Ovary (tissue), 10 donors: ENCODE measurements at places on chromosomes 1 and 21. TPM values are rescaled to one million over a fixed set of nuclear protein-coding genes. Genes with fewer than 3 reads are reported as not detected.
A peak's percentile ranks its signal among the peaks of the same experiment; 100 is the strongest.

The NAV1 gene
- polyA plus RNA-seq = 17.3 TPM

The CD52 gene
- polyA plus RNA-seq = 45.5 TPM

The CELA3A gene
- polyA plus RNA-seq = 0.12 TPM

The USP16 gene
- 27.8 TPM for polyA plus RNA-seq

The OPRD1 gene
- not detected for polyA plus RNA-seq

The HIPK1 gene
- 46.9 TPM for polyA plus RNA-seq

The CLIC6 gene
- 5.9 TPM for polyA plus RNA-seq

The SELP gene
- polyA plus RNA-seq = 5.9 TPM

The CRNN gene
- polyA plus RNA-seq = not detected

DNA sequence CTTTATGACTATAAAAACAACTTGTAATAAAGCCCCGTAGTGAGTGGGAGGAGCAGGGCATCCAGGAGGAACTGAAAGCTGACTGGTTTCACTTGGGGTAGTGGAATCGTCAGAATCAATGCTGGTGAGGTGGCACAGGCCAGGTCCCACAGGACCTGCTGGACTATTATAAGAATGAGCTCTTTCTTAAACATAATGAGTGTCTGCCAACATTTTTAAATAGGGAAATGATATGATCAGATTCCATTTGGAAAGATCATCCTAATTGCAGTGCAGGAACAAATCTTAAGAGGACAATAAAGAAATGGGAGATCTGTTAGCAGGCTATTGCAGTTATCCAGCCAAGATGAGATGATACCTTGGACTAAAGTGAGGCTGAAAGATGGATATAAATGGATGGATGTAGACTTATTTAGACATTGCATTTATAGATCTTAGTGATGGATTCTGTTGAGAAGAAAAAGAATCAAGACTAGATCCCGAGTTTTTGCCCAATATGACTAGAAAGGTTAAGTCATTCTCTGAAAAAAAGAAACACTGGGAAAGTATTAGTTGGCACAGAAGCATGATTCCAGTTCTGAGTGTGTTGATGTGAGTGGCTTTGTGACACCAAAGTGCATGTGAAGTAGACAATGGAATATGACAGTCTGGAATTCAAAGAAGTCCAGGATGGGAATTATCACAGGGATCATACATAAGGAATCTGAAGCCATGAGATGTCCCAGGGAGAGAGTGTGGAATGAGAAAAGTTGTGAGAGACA, 153.3 kb upstream of the SGIP1 start:
- H3K27me3 ChIP-seq = no peaks in the 10 kb centered on the region
- H3K4me3 ChIP-seq = no peak overlapping the region
- H3K27ac ChIP-seq = no peak overlapping the region
- H3K4me1 ChIP-seq = no peaks in the 10 kb centered on the region
- DNase-seq = no peak

- H3K27ac ChIP-seq = no peak overlapping the region
- H3K27me3 ChIP-seq = no peaks in the 10 kb centered on the region
- H3K4me3 ChIP-seq = no peak overlapping the region
- H3K36me3 ChIP-seq = no peaks in the 10 kb centered on the region
These were observed 5.5 kb downstream of the RIPK4 start for GRCh38 chr21:41761211-41761933.

- H3K27ac ChIP-seq = no peak overlapping the region
- no peak overlapping the region for H3K4me3 ChIP-seq
- no peaks in the 10 kb centered on the region for H3K36me3 ChIP-seq
- H3K27me3 ChIP-seq = no peaks in the 10 kb centered on the region
- peaks cover 8% of the 10 kb centered on the region for H3K4me1 ChIP-seq
These were observed 1.8 kb upstream of the CSF1 start for GRCh38 chr1:109908836-109909235.

DNA sequence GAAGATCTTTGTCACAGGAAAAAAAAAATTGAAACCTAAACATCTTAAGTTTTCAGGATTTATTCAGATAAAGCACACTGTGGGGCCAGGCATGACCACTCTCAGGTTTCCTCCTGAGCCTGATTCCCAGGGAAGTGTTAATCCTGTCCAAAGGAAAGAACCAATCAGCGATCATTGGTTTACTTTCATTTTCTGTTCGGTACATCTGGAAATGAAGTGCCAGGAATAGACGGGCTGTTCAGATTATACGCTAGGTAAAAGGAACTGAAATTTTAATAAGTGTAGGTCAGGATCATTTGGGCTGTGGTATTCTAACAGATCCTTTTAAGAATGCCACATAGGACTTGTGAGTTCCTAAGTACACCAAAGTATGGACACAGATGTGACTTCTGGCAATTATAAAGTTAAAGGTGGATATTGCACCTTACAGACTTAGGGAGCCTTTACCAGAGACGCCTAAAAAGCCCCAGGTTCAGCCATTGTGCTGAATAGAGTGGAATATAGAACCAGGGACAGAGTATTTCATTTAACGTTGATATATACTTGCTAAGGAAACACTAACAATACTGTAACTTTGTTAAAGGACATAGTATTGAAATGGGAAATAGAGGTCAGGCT, 9.3 kb upstream of the CACYBP start:
- no peaks in the 10 kb centered on the region for H3K36me3 ChIP-seq
- peak overlapping the region; percentile 89 for H3K27ac ChIP-seq
- DNase-seq = no peak
- peak overlapping the region; percentile 47 for H3K4me3 ChIP-seq

DNA sequence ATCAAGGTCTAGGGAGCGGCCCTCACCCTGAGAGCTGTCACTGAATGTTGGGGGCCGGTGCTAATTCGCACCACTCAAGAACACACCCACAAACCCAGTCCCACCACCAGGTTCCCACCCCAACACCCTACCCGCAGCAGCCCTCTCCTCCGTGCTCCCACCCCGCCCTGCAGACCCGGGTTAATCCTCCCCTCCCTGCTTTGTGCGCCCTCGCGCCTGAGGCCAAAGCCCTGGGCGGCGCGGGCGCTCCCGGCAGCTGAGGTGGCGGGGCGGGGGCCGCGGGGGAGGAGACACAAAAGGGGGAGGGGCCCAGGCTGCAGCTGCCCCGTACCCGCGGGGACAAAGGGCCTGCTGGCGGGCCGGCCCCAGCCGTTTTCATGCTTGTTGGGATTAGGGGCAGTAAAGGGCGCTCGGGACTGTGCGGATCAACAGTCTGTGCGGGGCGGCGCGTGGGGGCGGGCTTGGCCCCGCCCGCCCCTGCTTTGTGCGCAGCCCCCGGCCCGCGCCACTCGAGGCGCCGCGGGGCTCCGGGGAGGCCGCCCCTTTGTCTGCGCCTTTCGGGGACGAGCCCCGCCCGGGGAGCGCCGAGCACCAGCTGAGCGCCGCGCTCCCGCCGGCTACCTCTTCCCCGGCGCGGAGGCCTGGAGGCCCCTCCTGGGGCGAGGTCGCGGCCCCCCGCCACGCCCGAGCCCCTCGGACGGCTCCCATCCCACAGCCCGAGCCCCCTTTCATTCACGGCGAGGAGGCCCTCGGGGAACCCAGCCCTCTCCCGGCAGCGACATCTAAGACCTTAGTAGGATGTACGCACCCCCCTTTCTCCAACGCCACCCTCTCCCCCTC, 10.9 kb downstream of the C1orf216 start:
- H3K4me3 ChIP-seq = peak overlapping the region; percentile 19
- DNase-seq = no peak
- no peak overlapping the region for H3K27ac ChIP-seq

- H3K27ac ChIP-seq = no peak overlapping the region
- H3K4me3 ChIP-seq = no peak overlapping the region
- H3K36me3 ChIP-seq = no peaks in the 10 kb centered on the region
- no peaks in the 10 kb centered on the region for H3K4me1 ChIP-seq
- DNase-seq = no peak
These were observed 105.5 kb downstream of the RPE65 start for GRCh38 chr1:68344208-68344607.

DNA sequence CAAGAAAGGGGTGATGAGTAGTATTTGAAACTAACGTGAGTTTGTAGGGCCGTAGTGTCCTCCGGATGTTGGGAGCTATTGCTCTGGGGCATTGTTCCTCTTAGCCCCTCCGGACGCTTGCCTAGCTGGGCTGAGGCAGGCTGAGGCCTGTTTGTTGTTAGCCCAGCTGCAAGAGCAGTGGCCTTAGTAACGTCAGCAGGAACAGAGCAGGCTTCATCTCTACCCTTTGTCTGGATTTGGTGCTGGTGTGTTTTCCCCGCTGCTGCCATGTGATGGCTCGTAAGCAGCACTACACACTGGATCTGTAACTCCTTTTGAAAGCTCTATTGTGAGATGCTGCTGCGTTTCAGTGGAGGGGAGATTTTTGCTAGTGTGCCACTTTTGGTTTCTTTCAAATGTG, 57.6 kb downstream of the DNM3 start:
- no peaks in the 10 kb centered on the region for H3K36me3 ChIP-seq
- no peak overlapping the region for H3K27ac ChIP-seq
- no peak for DNase-seq
- H3K4me3 ChIP-seq = no peak overlapping the region

DNA sequence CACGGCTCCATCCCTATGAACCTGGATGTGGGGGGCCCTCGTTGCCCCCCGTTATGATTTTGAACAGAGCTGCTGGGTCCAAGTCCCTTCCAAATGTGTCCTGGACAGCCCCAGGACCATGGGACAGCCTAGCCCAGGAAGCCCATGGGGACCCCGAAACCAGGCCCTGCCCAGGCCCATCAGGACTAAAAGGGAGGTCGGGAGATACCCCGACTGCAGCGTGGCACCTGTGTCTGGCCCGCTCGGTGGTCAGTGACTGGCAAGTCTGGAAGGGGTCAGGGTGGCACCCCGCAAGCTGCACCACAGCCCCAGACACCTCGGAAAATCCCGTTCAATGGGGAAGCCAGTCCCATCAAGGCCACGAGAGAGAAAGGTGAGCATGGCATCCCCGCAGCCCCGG, 10.4 kb upstream of the SRARP start:
- H3K36me3 ChIP-seq = no peaks in the 10 kb centered on the region
- no peak for DNase-seq
- H3K4me1 ChIP-seq = no peaks in the 10 kb centered on the region

DNA sequence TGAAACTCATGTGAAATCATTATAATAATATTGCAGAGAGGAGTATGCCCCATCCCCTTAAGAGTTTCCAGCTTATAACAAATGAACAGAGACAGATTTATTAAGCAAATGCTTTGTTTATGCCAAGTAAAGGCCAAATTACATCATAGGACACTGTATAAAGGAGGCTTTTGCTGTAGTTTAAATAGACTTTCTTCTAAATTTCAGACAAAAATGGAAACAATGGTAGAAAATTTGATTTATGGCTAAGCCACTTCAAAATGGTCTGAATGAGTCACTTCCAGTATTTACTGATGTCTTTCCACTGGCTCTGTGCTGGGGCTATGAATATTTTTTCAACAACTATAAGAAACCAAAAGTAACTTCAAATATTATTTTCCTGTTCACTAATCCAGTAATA, 81.1 kb upstream of the ST6GALNAC5 start:
- H3K4me1 ChIP-seq = no peaks in the 10 kb centered on the region
- no peaks in the 10 kb centered on the region for H3K36me3 ChIP-seq
- DNase-seq = no peak
- H3K4me3 ChIP-seq = no peak overlapping the region
- no peaks in the 10 kb centered on the region for H3K27me3 ChIP-seq

DNA sequence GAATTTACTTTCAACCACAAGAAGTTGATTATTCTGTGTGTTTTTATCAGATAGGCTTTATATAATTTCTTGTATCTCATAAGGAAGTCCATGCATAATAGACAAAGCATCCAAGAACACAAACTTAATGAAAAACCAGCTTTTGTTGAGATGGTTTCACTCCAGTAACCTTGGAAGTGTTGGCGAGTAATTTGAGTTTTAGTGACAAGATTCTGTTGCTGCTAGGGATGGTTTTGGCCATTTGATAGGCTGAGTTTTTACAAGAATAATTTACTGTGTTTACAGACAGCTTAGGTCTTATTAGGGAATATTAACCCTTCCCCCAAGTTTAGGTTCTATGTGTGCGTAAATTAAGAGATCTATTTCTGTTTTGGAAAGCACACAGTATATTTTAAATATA, 513.6 kb downstream of the USP25 start:
- no peaks in the 10 kb centered on the region for H3K36me3 ChIP-seq
- DNase-seq = no peak
- no peak overlapping the region for H3K27ac ChIP-seq
- H3K27me3 ChIP-seq = no peaks in the 10 kb centered on the region
- H3K4me3 ChIP-seq = no peak overlapping the region
- peaks cover 2% of the 10 kb centered on the region for H3K4me1 ChIP-seq

DNA sequence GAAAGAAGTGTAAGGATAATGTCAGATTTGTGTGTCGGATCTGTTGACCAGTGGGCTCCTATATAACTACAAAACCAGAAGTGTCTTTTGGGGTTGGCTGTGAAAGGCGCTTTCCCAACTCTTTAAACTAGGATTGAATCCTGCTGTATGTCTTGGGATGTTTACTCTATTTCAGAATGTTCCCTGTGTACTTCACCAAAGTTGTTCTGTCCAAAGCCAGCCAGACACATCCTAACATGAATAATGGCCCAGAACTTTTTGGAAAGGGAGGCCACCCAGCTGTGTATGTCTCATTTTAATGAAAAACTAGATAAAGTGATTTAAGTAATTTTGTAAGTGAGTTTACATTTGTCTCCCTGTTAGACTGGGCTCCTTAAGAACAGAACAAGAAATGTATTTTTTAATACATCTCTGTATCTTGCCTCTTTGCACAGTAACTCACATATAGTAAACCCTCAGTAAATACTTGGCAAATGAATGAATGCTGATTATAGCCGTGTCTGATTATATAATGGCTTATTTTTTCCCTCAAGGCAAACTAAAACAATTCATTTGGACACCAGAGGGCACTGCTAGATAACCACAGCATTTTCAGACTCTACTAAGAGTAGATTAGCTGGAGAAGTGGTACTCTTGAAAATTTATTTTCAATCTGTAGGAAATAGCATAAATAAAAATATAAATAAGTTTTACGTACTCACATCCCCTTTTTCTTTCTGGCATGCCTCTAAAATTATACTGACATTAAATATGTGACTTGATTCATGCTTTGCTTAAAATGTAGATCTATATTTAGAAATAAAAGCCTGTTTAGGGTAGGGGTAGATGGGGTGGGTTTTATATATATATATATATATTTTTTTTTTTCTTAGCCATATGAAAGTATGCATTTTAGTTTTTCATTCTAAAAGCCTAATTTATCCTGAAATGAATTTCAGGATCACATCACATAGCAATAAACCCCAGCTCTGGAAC, 23.8 kb downstream of the TSEN15 start:
- H3K4me3 ChIP-seq = no peak overlapping the region
- H3K4me1 ChIP-seq = no peaks in the 10 kb centered on the region
- peak; percentile 18 for DNase-seq
- no peaks in the 10 kb centered on the region for H3K27me3 ChIP-seq
